CMK (cell line): ENCODE measurements at places on chromosomes 2 and 18.

- DNase-seq: no peak
Measured at GRCh38 chr2:1115843-1116539, 165.3 kb downstream of the SNTG2 start.

GRCh38 chr2:47265158-47265557 is 110.0 kb upstream of the STPG4 start:
- DNase-seq: no peak

DNA sequence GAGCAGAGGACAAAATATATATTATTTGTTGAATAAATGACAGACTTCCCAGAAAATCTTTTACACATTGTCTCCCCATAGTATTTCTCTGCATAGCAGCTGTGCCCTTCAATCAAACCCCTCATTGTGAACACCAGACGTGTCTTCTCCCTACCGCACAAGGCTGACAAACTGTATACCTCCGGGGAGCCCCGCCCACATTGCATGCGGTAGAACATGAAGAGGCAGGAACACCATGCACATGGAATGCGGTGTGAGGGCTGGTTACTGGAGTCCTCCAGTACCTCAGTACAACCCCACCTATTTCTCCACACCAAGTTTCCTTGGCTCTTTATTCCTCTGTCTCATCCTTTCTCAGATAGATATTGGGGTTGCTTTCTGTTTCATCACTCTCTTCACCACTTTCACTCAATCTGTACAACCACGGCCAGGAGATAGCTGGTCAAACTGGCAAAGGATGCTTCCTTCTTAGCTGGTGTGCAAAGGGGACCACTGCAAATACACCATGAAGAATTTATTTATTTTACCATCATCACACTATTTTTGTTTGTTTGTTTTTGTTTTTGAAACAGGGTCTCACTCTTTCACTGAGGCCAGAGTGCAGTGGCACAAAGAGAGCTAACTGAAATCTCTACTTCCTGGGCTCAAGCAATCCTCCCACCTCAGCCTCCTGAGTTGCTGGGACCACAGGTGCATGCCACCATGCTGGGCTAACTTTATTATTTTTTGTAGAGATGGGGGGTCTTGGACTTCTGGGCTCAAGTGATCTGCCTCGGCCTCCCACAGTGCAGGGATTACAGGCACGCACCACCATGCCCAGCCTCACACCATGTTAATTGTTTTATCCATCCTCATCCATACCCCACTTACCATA is 2.3 kb upstream of the NBAS start:
- no peak for DNase-seq

DNA sequence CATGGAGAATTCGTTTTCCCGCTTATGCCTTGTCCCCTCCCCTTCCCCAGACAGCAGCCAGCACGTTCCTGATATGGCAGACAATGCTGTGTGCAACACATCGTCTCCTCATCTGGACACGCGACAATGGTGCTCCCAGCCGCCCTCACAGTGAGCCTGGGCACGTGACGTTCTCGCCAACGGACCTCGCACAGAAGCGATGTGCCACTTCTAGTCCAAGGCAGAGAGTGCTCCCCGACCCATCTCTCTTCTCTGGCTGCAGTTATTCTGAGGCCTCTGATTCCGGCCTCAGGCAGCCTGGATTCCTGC is 505.4 kb downstream of the EIPR1 start:
- no peak for DNase-seq

DNA sequence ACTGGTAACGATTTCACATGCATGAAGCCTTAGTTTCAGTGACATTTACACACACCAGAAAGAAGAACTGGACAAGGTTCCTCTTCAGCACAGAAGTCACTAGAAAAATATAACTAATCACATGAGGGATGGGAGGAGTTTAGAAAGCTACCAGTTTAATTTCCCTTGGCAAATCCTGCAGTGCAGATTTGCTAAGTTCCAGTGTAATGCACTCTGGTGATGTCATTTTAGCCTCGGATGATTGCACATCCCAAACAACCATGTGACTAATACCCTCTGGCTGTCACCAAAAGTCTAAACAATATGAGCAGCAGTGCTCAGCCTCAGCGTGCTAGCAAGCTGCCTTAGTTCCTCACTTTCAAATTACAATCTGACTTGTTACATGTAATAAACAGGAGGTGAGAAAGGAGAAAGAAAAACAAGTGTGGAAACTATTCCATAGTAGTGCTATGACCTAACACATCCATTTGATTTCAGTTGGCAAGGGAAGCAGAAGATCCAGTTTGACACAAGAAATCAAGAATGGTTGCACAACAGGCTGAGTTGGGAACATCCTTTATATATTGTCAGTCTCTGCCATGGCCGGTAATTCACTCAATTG is 35.3 kb upstream of the PPP1CB start:
- DNase-seq: no peak

DNA sequence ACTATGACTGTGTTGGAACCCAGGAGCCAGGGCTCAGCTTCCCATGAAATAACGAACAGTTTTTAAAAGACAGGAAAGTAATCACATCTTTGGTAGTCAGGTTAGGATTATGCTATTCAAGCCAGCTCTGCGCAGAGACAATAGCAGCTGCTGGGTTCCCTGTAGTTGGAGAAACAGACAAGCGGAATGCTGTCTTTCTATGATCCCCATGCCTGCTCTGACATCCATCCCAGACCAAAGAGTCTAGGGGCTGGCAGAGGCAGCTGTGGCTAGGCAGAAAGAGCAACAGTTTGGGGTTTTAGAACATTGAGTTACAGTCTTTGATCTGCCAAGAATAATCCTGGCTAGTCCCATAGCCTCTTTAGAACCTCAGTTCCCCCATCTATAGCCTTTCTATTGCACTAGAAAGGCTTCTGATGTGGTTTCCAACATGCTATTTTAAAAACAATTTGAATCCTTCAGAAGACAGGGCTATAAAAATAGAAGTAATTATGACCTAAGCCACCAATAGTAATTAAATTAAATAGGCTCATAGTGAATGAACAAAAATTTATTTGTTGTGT is 146.8 kb downstream of the MTX2 start:
- DNase-seq: no peak

GRCh38 chr2:1874101-1874865 is 130.0 kb upstream of the PXDN start:
- DNase-seq: no peak

GRCh38 chr2:159151198-159152127 is 135.0 kb downstream of the WDSUB1 start:
- DNase-seq: no peak

DNA sequence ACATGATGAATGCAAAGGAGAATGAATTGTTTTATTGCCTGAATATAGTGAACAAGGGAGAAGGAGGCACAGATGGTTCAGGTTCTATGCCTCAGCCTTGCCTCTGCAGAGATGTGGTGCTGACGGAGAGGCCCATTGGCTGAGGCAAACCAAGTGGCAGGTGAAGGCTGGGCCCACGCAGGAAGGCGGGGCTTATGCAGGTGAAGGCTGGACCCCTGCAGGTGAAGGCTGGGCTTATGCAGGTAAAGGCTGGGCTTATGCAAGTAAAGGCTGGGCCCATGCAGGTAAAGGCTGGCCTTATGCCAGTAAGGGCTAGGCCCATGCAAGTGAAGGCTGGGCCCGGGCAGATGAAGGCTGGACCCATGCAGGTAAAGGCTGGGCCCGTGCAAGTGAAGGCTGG is 414.7 kb downstream of the LRATD1 start:
- DNase-seq: no peak

DNA sequence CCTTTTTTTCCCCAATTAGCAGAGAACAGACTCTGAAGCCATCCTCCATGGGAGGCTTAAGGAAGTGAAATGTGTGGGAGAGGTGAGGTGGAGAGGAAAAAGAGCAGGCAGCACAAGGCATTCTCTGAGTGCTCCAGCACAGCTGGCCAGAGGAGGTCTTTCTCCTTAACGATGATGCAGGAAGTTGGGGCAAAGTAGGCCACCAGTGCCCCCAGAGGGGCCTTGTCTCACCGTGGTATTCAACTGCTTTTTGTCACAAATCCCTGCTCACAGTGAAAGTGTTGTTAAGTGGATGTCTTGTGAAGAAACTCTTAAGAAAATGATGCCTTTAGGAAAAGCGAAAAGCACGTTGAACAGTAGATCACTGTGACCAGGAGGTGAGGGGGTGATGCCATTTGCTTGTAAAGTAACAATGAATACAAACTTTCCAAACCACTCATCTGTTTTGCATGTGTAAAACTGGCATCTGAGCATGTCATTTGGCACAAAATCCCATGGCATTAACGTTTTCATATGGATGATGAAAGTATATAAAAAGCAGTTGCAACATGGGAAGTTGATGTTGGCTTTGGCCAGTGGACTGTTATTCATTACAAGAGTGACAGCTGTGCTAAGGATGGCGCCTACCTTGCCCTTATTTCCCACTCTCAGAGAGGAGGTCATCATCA is 49.2 kb upstream of the CDC42EP3 start:
- no peak for DNase-seq

DNA sequence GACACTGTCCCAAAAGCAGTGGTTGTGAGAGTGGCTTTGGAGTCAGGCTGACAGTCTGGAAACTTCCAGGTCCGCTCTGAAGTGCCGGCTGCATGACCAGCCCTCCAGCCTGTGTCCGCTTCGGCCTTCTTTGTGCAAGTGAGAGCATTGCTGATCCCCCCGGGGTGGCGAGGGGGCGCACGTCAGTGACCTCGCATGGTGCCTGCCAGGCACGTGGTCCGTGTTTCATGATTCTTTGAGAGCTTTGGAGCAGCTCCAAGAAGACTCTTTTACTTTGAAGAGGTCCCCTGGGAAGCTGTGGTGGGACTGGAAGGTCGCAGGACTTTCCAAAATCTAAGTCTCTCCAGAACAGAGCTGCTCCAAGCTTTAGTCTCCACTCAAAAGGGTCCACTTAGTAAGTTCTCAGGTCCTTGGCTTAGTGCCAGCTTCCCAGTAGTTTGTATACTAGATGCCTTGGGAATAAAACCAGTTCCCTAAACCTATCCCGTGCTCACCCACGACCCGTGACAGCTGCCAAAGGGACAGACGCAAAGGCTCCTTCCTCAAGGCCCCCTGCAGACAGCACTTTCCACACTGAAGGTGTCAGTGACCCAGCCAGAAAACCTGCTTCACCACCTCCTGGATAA is 68.8 kb downstream of the ADI1 start:
- no peak for DNase-seq

DNA sequence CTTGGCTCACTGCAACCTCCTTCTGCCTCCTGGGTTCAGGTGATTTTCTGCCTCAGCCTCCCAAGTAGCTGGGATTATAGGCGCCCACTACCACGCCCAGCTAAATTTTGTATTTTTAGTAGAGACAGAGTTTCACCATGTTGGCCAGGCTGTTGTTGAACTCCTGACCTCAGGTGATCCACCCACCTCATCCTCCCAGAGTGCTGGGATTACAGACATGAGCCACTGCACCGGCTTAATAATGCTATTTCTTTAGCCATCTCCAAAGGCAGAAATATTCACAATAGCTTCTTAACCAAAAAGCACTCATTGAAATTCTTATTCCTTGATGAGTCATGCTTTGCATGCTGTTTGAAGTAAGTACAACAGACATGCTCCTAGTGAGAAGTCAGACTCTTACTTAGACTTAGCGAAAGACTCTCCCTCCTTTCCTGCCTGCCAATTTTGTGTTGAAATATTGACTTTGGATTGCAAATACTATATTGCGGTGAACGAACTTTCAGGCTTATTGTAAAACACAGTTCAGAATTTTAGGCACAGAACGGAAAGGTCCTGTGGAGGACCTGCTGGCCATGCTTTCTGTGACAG is 4.4 kb downstream of the ACTR3 start:
- DNase-seq: no peak

DNA sequence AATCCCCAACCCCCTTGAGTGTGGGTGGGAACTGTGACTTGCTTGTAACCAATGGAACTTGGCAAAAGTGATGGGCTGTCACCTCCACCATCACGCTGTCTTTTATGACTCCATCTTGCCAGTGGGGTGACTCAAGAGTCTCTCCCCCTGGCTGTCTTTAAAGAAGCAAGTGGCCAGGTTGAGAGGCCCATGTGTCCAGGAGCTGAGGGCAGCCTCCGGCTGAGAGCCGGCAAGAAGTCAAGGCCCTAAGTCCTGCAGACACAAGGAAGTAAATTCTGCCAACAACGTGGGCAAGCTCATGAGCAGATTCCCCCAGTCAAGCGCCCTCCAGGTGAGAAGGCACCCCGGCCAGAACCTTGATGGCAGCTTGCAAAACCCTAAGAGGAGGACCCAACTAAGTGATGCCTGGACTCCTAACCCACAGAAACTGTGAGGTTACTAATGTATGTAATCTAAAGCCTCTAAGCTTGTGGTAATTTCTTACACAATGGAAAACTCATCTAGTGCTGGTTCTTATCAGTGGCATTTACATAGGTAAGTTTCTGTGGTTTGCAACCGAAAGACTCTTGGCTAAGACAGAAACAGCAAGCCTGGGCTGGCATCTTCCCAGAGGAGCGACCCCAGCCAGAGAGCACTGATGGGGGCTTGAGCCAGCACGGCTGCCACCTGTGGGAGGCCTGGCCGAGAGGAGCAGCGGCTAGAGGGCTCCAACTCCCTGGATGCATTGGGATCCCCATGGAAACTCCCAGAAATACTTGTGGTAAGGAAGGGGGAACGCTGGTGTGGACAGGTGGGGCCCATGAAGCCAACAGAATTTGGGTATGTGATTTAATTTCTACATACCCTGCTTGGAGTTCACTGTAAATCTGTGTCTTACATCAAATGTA is 49.3 kb downstream of the CIB4 start:
- DNase-seq: no peak

GRCh38 chr18:24180048-24180447 is 41.2 kb downstream of the CABYR start:
- no peak for DNase-seq

- no peak for DNase-seq
Measured at GRCh38 chr2:152907046-152907445, 188.6 kb downstream of the ARL6IP6 start.
